NCI-H1436 treated with DMSO at 0.1 percent for 48 hours (cell line): ENCODE measurements at places on chromosomes 12 and 14.

GRCh38 chr12:132566516-132567131 is 43.8 kb downstream of the LRCOL1 start:
- no peak for DNase-seq

DNA sequence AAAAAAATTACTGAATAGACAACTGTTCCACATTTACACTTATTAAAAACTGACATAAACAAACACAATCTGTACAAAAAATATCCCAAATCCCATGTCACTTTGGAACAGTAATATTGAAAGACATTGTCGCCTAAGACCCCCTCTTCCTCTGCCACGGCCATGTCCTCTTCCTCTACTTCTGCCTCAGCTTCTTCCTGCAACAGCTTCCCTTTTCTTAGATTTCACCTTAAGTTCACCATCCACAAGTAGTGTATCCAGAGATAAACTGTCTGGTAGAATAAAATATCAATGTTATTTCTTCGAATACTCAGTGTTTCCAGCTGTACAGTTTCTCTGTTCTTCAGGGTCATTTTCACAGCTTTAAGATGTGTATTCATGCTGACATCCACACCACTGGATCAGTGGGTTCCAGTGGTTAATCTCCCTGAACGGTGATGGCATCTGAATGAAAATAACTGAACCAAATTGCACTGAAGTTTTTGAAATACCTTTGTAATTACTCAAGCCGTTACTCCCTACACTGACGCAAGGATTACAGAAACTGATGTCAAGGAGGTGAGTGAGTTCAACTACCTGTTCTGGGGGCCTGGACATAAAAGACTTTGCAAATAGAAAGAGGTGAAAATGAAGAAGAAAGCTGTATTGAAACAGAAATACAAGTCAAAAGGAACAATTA is 208.5 kb downstream of the C12orf50 start:
- no peak for DNase-seq

DNA sequence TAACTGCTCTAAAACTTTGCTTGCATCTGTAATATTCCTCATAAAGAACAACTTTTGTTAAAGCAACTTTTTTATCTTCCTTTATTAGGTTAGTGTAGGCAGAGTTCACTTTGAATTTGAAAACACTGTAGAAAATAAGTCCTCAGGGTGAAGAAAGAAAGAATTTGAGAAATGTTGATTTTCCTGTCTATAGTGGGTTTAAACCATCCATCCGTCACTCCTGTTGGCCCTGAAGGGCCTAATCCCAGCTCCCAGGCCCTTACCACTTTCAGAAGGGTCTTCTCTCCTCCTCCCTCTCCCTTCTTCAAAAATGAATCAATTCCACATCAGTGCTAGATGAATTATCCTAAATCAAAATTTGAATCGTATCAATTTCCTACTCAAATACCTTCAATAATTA is 4.9 kb upstream of the SLC2A3 start:
- no peak for DNase-seq

GRCh38 chr12:50751948-50752721 is 11.8 kb upstream of the ATF1 start:
- no peak for DNase-seq

DNA sequence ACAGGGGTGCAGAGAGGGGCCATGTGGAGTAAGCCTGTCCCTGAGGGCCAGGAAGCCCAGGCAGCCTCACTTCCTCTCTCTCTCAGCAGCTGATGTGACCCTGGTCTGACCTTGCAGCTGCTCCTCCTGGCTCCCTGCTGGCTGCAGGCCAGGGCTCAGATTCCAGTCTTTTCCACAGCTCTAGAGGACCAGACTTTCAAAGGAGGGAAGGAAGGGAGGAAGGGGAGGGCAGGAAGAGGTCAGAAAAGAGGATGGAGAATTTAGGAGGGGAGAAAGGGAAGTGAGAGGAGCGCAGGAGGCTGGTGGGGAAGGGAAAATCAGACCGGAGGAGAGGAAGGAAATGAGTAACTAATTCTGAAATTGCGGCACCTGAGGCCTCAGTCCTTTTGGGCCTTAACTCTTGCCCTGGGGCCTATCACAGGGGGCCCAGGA is 40.9 kb upstream of the VASH1 start:
- no peak for DNase-seq

GRCh38 chr12:7150356-7150755 is 20.2 kb downstream of the CLSTN3 start:
- no peak for DNase-seq

DNA sequence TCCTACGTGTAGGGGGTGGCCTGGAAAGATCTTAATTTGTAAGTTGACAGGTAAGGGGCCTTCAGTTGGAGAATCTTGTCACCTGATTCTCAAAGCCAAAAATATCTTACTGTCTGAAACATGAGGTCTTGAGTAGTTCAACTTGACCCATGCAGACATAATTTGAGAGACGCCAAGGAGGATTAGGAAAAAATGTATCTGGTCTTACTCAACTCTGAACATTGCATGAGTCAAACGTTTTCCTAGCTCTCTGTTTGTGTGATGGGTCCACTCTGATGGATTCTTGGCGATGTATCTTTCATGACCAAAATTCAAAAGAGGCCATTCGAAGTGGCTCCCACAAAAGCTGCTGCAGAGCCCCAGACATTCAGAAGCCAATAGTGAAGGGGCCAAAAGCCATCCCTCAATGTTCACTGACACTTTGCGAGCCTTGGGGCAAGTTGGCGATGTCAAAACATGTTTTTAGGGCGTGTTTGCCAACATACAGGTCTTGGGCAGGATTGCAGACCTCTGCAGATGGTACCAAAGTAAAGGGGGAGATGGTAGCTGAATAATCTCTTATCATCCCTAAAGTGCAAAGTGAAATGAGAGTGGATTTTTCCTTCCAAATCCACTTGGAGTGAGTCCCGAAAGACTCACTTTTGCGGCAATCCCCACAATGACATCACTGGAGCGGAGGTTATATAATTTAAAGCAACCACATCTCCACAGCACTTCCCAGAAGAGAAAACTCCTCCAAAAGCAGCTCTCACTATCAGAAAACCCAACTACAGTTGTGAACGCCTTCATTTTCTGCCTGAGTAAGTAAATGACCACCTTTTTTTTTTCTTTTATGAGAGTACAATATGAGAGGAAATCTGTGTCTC is at the start of gene BDKRB1:
BDKRB1 (plus strand) TSS at position 710 of the 866 bp plus-strand sequence. CDS start 7,473 bp downstream, outside the sequence.
- DNase-seq = no peak

DNA sequence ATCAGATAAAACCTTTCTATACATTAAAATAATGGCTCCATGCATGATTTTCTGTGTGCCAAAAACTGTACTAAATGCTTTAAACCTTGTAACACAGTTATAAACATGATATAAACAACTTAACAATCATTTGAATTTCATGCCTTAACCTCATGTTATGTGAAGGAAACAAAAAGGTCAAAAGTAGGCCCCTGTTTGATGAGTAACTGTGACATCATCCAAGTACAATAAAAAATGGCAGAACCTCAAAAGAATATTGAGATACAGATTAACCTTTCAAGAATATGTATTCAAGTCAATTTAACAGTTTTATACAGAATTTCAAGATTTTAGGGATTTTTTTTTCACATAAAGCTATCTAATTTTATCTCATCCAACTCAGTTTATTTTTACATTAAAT is 310.7 kb upstream of the DCN start:
- DNase-seq = no peak

DNA sequence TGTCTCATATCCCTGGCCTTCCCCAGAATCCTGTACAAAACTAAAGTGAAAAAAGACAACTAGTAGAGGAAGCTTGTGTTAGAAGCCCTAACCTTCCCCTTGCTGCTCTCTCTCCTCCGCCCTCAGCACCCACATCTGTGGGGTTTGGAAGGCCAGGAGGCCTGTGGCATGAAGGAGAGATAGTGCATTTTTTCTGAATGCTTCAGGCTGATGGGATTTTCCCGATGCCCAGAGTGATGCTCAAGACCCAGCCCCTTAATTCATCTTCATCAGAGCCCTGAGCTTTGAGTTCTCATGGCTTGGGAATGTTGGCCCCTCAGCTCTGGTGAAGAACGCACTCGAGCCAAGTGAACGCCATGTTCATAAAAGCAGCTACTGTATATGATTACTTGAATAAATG is 5.9 kb downstream of the FGF6 start:
- no peak for DNase-seq

DNA sequence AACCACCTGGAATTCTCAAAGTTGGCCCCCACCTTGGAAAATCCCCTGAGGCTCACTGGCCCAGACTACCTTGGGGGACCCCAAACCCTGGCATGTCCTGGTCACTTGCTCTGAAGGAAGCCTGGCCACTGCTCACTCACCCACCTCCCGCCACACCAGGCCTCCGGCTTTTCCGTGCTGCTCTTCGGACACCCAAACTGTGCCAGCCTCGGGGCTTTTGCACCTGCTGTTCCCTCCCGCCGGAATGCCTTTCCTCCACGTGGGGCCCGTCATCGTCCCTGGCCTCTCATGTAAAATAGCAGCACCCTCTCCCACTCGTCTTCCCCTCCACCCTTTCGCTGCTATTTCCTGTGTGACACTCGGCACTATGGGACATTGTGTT is 87.2 kb upstream of the NCOR2 start:
- no peak for DNase-seq

GRCh38 chr12:105676694-105677093 is 346.2 kb downstream of the C12orf75 start:
- DNase-seq = no peak

GRCh38 chr12:91622981-91623380 is 440.4 kb upstream of the DCN start:
- DNase-seq = no peak
